ENCODE measurements at places on chromosomes 4 and X.
A peak's percentile ranks its signal among the peaks of the same experiment; 100 is the strongest.

DNA sequence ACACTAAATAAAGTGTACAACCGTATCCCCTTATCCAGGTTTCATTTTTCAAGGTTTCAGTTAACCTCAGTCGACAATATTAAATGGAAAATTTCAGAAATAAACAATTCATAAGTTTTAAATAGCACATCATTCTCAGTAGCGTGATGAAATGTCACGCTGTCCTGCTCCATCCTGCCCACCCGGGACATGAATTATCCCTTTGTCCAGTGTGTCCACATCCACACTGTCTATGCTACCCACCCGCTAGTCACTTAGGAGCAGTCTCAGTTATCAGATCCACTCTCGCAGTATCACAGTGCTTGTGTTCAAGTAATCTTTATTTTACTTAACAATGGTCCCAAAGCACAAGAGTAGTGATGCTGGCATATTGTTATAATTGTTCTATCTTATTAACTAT, 54.7 kb downstream of the FRYL start:
- no peak for DNase-seq

GRCh38 chrX:12370497-12370986, 232.3 kb downstream of the FRMPD4 start:
- DNase-seq, result no peak

DNA sequence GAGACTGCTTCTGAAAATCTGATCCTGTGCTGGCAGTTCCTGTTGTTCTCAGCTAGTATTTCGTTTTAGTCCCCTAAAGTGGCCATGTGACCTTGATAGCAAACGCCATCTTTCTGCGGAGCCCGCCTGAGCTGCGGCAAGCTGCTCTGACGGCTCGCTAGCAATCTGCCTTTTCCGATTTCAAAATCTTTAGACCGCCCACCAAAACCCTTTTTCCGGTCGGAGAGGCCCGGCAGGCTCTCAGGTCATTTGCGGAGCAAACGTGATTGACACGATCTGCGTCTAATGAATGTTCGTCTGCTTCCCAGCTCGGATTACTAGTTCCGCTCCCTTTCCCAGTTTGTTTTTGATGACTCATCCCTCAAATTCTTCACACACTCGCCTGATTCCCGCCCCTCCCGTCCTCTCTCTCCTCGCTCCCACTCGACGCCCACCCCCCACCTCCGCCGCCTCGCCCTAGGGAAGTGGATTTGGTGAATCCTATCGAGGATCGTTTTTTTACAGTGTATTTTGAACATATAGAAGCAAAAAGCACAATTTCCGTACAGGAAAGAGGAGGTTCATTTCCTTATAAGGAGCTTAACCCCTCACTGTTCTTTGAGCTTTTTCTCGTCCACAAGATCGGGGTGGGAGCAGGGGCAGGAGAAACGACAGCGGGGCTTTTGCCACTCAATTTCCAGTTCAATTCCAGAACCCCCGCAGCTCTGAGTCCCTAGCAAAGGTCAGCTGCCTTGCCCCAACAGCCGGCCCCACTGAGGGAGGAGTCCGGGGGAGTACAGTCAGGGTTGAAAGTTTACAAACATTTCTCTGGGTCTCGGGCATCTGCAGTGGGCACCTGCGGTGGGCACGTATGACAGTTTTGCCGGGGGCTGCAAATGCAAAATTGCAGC, 37.5 kb downstream of the NLGN3 start:
- peak; percentile 80 for DNase-seq

- DNase-seq, result peak; percentile 49
These were observed 126.5 kb downstream of the ADGRA3 start for GRCh38 chr4:22389240-22389870.

GRCh38 chrX:12159799-12160198, 21.5 kb downstream of the FRMPD4 start:
- no peak for DNase-seq

GRCh38 chrX:110180176-110180927, 137.5 kb downstream of the AMMECR1 start:
- peak; percentile 24 for DNase-seq

GRCh38 chr4:4770610-4771009, 88.9 kb upstream of the MSX1 start:
- DNase-seq, result no peak

- peak; percentile 72 for DNase-seq
These were observed 17.1 kb upstream of the BEX4 start for GRCh38 chrX:103197721-103198306.

GRCh38 chr4:108072300-108072699, 82.6 kb downstream of the HADH start:
- DNase-seq, result no peak

GRCh38 chrX:25012433-25012735, 3.4 kb downstream of the ARX start:
- DNase-seq, result no peak

GRCh38 chrX:109373468-109373867, 108.4 kb downstream of the GUCY2F start:
- no peak for DNase-seq

GRCh38 chr4:180827232-180828009, 1415.8 kb upstream of the TENM3 start:
- peak; percentile 28 for DNase-seq

- no peak for DNase-seq
These were observed 86.5 kb downstream of the CPZ start for GRCh38 chr4:8679032-8679431.

DNA sequence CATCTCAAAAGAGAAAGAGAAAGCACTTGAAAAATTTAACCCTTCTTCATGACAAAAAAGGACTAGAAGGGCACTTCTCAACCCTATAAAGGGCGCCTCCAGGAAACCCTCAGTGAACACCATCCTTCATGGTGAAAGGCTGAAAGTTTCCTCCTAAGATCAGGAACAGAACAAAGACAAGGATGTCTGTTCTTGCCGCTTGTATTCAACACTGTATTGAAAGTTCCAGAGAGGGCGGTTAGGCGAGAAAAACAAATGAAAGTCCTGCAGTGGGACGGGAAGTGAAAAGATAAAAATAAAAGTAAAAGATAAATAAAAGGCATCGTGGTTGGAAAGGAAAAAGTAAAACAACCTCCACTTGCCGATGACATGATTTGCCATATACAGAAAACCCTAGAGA, 50.9 kb downstream of the RNF212 start:
- no peak for DNase-seq

DNA sequence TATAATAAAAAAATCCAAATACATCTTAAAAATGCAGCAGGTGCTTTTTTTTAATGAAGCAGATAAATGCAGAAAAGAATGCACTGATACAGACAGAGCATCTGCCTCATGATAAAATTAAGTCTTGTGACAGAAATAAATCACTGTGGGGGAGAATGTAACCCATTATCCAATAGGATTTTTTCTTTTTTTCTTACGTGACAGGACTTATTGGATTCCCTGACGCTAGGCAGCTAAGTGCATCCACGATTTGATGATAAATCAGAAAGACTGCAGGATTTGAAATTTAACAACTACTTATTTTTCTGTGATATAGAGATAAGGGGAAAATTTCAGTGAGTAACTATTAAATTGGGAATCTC, 110.6 kb upstream of the PPARGC1A start:
- DNase-seq, result no peak

GRCh38 chrX:38940547-38940946, 139.3 kb downstream of the MID1IP1 start:
- DNase-seq, result no peak

- DNase-seq, result no peak
These were observed 7.9 kb downstream of the TRPC3 start for GRCh38 chr4:121943941-121944340.

DNA sequence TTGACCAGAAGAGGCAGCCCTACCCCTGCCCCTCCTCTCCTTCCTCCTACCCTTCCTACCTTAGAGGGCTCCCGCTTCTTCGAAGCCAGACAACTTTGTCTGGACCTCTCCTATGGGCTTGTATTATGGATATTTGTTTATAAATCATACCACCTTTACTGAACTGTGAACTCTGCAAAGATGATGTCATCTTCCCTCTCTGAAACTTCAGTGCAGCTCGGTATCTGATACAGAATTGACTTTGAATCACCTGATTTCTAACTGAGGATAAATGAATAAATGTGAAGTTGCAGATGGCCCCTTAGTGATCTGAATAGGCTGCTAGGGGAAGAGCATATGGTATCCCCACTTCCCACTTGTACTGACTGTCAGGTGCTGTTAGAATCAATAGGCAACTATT, 1.1 kb upstream of the OTC start:
- DNase-seq, result no peak

Data from HS-5 (cell line).